ENCODE measurements at places on chromosomes 5 and 9.

DNA sequence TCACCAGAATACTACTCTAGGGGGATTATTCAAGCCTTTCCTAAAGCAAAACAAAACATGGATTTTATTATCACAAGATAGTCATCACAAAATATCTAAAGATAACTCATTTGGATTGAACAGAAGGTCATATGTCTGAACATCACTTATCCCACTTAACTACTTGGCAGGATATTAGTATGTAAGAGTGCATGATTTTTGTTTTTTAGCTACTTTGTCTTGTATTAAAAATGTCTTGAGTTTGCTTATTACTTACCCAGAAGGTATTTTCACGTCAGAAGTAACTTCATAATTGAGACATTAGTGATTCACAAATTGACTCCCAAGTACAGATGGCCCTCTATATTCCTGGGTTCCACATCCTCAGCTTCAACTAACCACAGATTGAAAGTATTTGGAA is 113.8 kb downstream of the TLE4 start:
- DNase-seq, result no peak

GRCh38 chr5:44808435-44809214 is at the start of gene MRPS30:
Gene MRPS30 (plus strand): TSS chr5:44808947. CDS start chr5:44808963, 16 bp downstream.
- peak; percentile 85 for DNase-seq

GRCh38 chr5:56168066-56168478 is 65.1 kb downstream of the ANKRD55 start:
- no peak for DNase-seq

DNA sequence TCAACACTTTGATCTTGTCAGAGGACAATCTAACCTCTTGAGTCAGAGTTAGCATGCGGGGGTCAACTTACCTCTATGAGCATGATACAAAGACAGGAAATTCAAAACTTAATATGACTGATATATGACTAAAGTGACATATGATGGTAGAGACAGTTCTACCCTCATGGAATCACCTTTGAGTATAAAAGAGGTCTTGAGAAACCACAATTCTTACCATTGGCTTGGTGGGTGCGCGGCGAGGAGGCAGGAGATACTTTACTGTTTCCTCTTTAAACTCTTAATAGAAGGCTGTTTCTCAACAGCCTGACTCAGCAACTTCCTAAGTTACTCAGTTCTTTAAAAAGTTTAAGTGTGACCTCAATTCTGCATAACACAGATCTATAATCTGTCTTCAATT is 372.8 kb downstream of the KIAA0825 start:
- no peak for DNase-seq

GRCh38 chr9:35335164-35335563 is 154.7 kb upstream of the RUSC2 start:
- no peak for DNase-seq

DNA sequence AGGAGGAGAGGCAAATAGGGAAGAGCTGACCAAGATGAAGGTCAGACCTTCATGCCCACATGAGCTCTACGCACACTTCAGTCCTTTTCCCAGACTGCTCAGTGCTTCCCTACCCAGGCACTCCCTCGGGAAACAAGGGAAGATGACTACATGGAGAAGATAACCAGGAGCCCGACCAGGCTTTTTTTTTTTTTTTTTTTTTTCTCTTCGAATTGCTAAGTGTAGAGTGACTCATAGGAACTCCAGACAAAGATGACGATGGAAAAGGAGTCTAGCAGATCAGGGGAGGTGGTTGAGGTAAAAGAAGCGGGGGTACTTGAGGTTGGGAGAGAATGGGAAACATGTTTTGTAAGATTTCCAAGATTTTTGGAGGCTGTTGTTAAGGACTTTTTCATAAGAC is 526.1 kb downstream of the BNC2 start:
- DNase-seq, result no peak

- no peak for DNase-seq
Measured at GRCh38 chr5:116738615-116739261, 164.1 kb upstream of the SEMA6A start.

DNA sequence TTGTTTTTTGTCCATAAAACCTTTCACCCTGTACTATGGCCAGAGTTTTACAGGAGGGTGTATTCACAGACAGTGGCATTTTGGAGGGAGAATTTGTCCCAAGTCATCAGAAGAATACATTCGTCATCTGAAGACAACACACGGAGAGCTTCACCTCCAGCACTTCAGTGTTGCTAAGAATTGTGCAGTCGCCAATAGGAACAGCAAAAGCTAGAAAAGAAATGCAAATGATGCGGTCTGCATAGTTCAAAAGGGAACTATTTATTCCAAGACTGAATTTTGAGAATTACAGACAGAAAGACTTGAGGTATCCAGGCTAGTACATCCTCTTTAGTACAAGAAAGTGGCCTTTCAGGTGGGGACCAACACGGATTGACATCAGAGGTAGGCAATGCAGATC is 399.2 kb upstream of the KIF2A start:
- DNase-seq, result no peak

DNA sequence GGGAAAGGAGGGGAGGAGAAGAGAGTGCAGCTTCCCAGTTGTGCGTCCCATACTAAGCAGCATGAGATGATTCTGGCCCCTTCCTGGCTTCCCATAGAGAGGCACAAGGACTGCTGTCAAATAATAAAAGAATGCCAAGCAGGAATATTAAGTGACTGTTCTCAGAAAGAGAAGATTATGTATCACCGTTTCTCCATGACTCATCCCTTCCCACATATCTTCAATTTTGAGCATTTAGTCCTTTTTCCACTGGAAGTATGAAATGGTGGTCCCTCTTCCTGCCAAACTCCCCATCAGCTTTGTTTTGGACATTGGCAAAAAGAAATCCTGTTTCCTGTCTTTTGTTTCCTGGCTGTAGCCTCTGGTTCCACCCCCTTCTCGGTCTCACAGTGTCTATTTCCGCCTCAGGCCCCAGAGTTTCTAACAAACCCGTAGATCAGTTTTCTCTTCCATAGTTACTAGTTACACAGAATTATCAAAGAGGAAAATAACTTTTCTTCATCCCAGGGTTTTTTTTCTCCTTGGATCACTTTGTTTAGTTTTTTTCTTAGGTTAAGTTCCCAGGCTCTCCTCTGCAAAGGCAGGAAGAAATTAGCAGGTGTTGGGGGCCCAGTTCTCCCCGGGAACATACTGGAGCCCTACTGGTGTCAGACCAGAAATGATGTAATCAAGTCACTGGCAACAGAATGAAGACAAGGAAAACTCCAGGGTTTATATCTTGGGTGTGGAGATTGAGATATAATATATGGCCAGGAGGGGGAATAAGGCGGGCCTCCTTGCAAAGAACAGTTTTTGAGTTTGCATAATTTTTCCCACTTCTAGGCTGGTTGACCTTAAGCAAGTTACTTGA is 26.4 kb upstream of the ARHGAP26 start:
- no peak for DNase-seq

- no peak for DNase-seq
Measured at GRCh38 chr5:34673463-34674125, 17.5 kb downstream of the RAI14 start.

DNA sequence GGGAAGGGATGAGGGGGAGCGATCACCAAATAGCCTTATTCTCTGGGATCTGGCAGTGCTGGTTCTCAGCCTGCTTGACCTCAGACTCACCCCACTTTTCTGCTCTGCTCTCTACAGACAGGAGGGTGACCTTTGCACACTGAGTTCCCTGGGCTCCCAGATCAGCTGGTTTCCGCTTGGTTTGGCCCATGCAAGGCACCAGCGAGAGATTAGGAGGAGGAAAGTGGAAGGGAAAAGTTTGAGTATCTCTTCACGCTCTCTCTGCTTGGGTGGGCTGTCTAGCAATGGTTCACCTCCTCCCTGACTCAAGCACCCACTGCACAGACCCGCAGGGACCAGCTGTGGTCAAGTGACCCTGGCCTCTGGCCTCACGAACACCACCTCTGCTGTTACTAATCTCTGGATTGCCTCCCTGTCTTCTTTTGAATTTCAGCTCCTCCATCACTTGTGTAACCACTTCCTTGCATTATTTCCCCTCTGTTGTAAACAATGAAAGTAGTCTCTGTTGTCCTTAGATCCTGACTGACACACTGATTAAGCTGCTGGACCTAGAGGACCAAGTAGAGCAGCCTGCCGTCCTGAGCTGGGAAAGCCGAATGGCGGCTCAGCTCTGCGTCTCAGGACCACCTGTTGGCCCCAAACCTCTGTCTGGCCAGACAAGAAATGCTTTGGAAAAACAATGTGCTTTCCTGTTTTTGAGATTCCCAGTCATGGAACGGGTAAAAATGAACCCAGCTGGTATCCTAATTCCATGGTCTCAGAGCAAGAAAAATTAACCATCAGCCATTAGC is 186.6 kb downstream of the CRB2 start:
- DNase-seq, result no peak

DNA sequence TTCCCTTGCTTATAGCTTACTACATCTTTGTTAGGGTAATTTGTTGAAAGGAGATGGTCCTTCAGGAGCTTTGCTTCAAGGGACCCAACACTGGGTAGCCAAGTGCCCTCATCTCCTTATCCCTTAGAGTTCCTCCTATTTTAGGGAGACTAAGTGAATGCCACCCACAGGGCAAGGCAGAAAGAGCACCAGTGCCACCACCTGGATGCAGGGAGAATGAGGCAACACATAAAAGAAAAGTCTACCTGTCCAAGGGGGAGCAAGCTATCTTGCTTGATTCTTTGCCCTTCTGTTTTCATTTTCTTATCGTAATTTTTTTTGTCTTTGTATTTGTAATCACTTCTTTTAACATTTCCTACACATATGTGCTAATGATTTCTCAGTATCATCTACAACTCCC is 205.5 kb downstream of the NPR3 start:
- DNase-seq, result no peak
